ENCODE measurements at places on chromosomes 12 and 14. TPM values are rescaled to one million over a fixed set of nuclear protein-coding genes. Genes with fewer than 3 reads are reported as not detected.

The C3AR1 gene
- not detected for total RNA-seq

The OVCH1 gene
- total RNA-seq = 0.07 TPM

The CABP1 gene
- total RNA-seq = 8.5 TPM

The OAS2 gene
- total RNA-seq = not detected

The MYF5 gene
- total RNA-seq = not detected

The PGF gene
- total RNA-seq = 4.1 TPM

The RNU7-1 gene
- total RNA-seq = not detected

The C12orf75 gene
- 37.6 TPM for total RNA-seq

DNA sequence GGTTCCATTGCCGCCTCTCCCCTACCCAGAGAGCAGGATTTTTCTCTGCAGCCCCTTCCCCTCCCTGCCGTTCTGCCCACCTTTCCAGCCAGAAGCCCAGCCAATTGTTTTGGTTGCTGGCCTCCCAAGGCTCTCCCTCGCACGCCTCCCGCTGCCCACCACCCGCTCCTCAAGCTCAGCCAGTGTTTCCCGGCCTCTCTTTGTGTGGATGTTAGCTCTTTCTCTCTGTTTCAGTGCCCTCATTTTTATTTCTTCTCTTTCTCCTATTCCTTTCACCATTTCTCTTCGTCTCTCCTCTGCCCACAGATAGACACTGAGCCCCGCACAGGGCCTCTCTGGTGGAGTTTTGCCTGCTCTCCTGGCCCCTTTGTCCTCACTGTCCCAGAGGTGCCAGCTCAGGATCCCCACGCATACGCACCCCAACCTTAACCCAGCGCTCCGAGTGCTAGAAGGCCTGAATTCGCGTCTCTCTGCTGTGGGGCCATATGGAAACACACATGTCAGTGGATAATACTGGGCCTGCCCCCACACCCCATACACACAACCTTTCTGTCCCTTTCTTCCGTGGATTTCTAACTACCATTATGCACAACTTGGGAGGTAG, 54.9 kb downstream of the SMUG1 start:
- H3K27ac ChIP-seq = no peak overlapping the region
- 0 out of 2 replicates have a peak, but pooled peaks cover 5% of the 10 kb centered on the region for H3K4me1 ChIP-seq
- H3K36me3 ChIP-seq = no peaks in the 10 kb centered on the region
- no peak overlapping the region for H3K4me3 ChIP-seq
- H3K27me3 ChIP-seq = peaks cover 75% of the 10 kb centered on the region

- DNase-seq = no peak
- no peaks in the 10 kb centered on the region for H3K4me1 ChIP-seq
- no peak overlapping the region for H3K27ac ChIP-seq
- H3K4me3 ChIP-seq = no peak overlapping the region
These were observed 53.7 kb upstream of the INSM2 start for GRCh38 chr14:35480119-35480769.

- H3K36me3 ChIP-seq = no peaks in the 10 kb centered on the region
- H3K4me3 ChIP-seq = no peak overlapping the region
- H3K27ac ChIP-seq = no peak overlapping the region
- peaks cover 3% of the 10 kb centered on the region for H3K4me1 ChIP-seq
- no peak for DNase-seq
These were observed 105.6 kb downstream of the GPR135 start for GRCh38 chr14:59359431-59360124.

DNA sequence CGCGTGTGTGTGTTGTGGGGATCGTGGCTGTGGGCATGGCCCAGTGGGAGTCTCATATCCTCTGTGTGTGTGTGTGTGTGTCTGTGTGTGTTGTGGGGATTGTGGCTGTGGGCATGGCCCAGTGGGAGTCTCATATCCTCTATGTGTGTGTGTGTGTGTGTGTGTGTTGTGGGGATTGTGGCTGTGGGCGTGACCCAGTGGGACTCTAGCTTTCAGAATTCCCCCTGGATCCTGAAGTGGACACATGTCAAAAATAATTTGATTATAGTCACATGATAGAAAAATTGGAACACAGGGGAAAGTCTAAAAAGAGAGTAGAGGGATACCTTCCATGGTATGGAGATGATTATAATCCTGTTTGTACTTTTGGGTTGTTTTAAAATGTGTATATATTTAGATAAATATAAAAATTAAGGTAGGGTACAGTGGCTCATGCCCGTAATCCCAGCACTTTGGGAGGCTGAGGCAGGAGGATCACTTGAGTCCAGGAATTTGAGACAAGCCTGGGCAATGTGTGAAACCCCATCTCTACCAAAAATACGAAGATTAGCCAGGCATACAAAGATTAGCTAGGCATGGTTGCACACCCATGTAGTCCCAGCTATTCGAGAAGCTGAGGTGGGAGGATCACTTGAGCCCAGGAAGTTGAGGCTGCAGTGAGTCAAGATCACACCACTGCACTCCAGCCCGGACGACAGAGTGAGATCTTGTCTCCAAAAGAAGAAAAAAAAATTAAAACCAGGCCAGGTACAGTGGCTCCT, 11.0 kb downstream of the PAPLN start:
- peaks cover 7% of the 10 kb centered on the region for H3K36me3 ChIP-seq
- H3K27me3 ChIP-seq = no peaks in the 10 kb centered on the region
- no peak overlapping the region for H3K4me3 ChIP-seq
- H3K4me1 ChIP-seq = peaks cover 2% of the 10 kb centered on the region

- no peak overlapping the region for H3K4me3 ChIP-seq
- no peaks in the 10 kb centered on the region for H3K36me3 ChIP-seq
- 0 out of 2 replicates have a peak, but pooled peaks cover 4% of the 10 kb centered on the region for H3K27me3 ChIP-seq
- no peak overlapping the region for H3K27ac ChIP-seq
- peaks cover 30% of the 10 kb centered on the region for H3K4me1 ChIP-seq
These were observed 13.5 kb upstream of the IRF2BPL start for GRCh38 chr14:77041881-77042545.

GRCh38 chr12:111074559-111074958, 154.2 kb upstream of the MYL2 start:
- H3K27ac ChIP-seq = no peak overlapping the region
- no peaks in the 10 kb centered on the region for H3K27me3 ChIP-seq
- H3K4me3 ChIP-seq = no peak overlapping the region
- peaks cover 15% of the 10 kb centered on the region for H3K4me1 ChIP-seq

- no peak overlapping the region for H3K27ac ChIP-seq
- H3K4me1 ChIP-seq = peaks cover 10% of the 10 kb centered on the region
- no peaks in the 10 kb centered on the region for H3K36me3 ChIP-seq
- DNase-seq = no peak
- H3K4me3 ChIP-seq = no peak overlapping the region
- H3K27me3 ChIP-seq = no peaks in the 10 kb centered on the region
These were observed 20.4 kb downstream of the TPH2 start for GRCh38 chr12:71958993-71959578.

DNA sequence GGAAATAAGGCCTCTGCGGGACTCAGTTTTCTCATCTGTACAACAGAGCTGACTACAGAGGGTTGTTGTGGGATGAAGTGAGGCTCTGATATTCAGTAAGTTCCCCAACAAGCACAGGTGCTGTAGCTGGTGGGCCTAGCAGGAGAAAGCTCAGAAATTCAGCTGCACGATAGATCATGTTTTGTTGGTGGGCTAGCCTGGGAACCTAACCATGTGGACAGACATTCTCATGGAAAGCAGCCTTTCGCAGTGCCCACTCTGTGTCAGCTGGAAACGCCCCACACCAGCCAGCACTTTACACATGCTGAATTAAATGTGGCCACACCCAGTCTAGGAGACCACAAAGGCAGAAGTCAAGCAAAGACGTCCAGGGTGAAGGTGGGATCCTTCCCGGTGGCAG, 16.1 kb downstream of the PITPNM2 start:
- no peaks in the 10 kb centered on the region for H3K27me3 ChIP-seq
- H3K4me1 ChIP-seq = 0 out of 2 replicates have a peak, but pooled peaks cover under 1% of the 10 kb centered on the region
- no peak overlapping the region for H3K4me3 ChIP-seq
- H3K36me3 ChIP-seq = no peaks in the 10 kb centered on the region
- no peak for DNase-seq

- no peaks in the 10 kb centered on the region for H3K27me3 ChIP-seq
- H3K4me3 ChIP-seq = no peak overlapping the region
- H3K4me1 ChIP-seq = no peaks in the 10 kb centered on the region
- no peak overlapping the region for H3K27ac ChIP-seq
These were observed 9.6 kb downstream of the MARS1 start for GRCh38 chr12:57497223-57498131.

DNA sequence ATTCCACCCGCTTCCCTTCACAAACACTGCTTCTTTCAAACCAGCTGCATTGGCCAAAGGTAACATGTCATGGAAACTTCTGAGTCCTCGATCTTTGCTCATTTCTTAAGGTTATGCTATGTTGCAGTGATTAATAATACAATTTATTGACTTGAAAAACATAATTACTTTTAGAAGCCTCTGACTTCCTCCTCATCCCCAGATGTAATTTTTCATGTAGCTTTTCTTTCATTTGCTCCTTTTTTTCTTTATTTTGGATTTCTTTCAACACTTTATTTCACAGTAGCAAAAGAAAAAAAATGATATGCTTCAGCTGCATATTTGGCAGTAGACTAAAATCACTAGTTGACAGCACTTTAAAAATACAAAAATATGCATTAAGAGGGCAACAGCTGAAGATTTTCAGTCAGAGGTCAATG, 116.2 kb downstream of the LRRIQ1 start:
- no peak for DNase-seq
- no peaks in the 10 kb centered on the region for H3K4me1 ChIP-seq
- no peaks in the 10 kb centered on the region for H3K36me3 ChIP-seq
- no peak overlapping the region for H3K27ac ChIP-seq

DNA sequence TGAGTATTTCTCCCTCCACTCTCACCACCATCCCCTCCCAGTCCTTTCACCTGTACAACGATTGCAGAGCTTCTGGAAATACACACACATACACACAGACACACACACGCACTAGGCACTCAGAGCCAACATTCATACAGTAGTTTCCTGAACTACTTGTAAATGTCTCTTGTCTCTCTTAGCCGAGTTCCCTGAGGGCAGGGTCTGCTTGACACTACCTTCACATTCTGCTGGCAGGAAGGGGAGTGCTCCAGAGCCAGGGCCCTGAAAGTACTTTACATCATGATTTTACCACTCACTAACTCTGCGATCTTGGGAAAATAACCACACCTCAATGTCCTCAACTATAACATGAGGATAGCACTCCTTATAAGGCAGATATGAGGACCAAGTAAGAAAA, 82.7 kb downstream of the GAS2L3 start:
- no peaks in the 10 kb centered on the region for H3K27me3 ChIP-seq
- H3K4me3 ChIP-seq = no peak overlapping the region
- H3K36me3 ChIP-seq = no peaks in the 10 kb centered on the region
- no peak overlapping the region for H3K27ac ChIP-seq
- H3K4me1 ChIP-seq = no peaks in the 10 kb centered on the region

DNA sequence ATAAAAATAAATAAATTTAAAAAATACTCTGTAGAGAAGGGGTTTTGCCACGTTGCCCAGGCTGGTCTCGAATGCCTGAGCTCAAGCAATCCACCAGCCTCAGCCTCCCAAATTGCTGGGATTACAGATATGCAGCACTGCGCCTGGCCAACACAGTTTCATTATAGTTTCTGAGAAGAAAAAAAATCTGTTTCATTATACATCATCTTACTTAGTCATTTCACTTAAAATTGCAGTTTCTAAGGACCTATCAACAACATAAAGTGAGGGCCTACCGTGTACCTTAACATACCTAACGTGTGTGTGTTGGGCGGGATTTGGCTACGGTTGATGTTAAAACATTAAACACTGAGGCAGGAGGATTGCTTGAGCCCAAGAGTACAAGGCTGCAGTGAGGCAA, 28.3 kb downstream of the P2RX2 start:
- H3K27ac ChIP-seq = no peak overlapping the region
- H3K36me3 ChIP-seq = peaks cover 58% of the 10 kb centered on the region
- no peaks in the 10 kb centered on the region for H3K4me1 ChIP-seq
- H3K27me3 ChIP-seq = no peaks in the 10 kb centered on the region
- no peak overlapping the region for H3K4me3 ChIP-seq

- no peaks in the 10 kb centered on the region for H3K4me1 ChIP-seq
- H3K4me3 ChIP-seq = no peak overlapping the region
- H3K27me3 ChIP-seq = no peaks in the 10 kb centered on the region
- no peak overlapping the region for H3K27ac ChIP-seq
These were observed 621.9 kb downstream of the LRFN5 start for GRCh38 chr14:42228611-42229010.

DNA sequence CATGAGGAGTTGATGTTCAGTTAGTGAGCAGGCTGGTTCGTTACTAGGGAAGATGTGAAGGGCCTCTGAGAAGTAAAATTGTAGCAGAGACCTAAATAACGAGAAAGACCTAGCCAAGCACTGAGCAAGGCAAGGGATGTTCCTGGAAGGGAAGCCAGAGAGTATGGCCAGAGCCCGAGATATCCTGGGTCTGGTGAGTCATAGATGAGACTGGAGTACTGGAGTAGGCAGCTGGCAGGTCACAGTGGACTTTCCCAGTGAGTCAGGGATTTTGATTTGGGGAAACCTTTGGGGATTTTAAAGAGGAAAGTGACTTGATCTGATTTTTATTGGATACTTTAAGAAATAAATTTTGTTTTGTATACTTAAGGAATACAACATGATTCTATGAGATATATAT, 369.0 kb downstream of the DIO2 start:
- H3K4me3 ChIP-seq = no peak overlapping the region
- H3K27me3 ChIP-seq = no peaks in the 10 kb centered on the region
- H3K4me1 ChIP-seq = no peaks in the 10 kb centered on the region
- no peak overlapping the region for H3K27ac ChIP-seq

DNA sequence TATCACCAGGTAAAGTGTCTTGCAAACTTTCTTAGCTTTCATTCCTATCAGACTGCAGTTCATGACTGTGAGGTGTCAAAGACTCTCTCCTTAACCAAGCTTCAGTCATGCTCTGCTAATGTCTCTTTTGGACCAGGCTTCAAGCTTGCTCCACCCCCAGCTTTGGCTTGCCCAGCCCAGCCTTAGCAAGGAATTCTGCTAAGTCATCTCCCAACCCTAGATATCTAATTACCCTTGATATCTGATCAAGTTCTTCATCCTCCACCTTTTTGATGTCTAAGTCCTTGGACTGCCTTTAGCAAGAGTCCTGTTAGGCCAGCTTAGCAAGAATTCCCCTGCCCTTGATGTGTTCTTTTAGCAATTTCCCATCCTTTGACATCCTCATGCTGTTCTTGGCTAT, 108.9 kb upstream of the FGD4 start:
- no peak overlapping the region for H3K4me3 ChIP-seq
- H3K4me1 ChIP-seq = no peaks in the 10 kb centered on the region
- H3K27me3 ChIP-seq = no peaks in the 10 kb centered on the region

DNA sequence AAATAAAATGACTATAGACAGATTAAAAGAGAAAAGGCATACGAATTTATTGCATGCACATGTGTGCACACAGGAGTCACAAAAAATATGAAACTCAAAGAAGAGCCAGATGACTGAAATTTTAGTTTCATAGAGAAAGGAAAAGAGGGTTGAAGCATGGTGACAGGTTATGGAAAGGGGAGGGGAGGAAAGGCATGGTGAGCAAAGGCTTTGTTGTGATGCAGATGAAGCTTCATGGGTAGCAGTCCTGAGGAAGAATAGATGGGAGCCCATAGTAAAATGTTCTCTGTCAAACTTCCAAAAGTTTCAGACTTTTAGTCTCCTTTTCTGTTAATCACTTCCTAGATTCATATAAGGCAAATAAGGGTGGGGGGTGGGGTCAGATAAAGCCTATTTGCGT, 612.7 kb upstream of the ATP2B1 start:
- 0 out of 2 replicates have a peak, but pooled peaks cover 3% of the 10 kb centered on the region for H3K36me3 ChIP-seq
- H3K27ac ChIP-seq = no peak overlapping the region

Measured in H1 (cell line).